ENCODE measurements at places on chromosomes 5 and 9. TPM values are rescaled to one million over a fixed set of nuclear protein-coding genes. Genes with fewer than 3 reads are reported as not detected.

OTP gene
- not detected for total RNA-seq

C5orf58 gene
- total RNA-seq, result not detected

HK3 gene
- total RNA-seq, result 14.9 TPM

LAMC3 gene
- 1.9 TPM for total RNA-seq

SOHLH1 gene
- not detected for total RNA-seq

PCDHB8 gene
- 0.63 TPM for total RNA-seq

SLC31A2 gene
- total RNA-seq, result 95.5 TPM

RANBP3L gene
- total RNA-seq, result 3.5 TPM

MCTP1 gene
- total RNA-seq, result 77.4 TPM

ORM2 gene
- not detected for total RNA-seq

TMEM174 gene
- not detected for total RNA-seq

ACSL6 gene
- not detected for total RNA-seq

ST8SIA4 gene
- total RNA-seq, result 4.2 TPM

FOXD4 gene
- total RNA-seq, result not detected

All from omental fat pad (tissue), 4 donors.